ENCODE measurements at places on chromosomes 6 and 20. TPM values are rescaled to one million over a fixed set of nuclear protein-coding genes. Genes with fewer than 3 reads are reported as not detected.

The STMND1 gene
- not detected for total RNA-seq

DNA sequence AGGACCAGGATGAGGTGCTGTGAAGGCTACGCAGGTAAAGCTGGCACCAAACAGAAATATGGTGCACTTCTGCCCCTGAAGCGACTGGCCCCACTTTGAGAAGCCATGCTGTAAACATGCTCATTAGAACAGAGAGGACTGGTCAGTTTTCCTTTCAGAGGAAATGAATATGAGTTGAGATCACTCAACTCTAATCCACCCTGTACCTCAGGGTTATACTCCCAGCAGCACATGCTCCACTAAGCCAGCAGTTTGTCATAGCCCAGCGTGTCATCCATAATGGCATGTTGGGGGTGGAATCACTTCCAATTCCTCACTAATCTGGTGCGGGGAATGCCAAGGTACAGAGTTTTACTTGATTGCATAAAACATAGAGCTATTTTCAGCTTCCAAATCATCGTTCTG lies 98.1 kb downstream of the HIVEP2 start:
- DNase-seq, result peak; percentile 92

DNA sequence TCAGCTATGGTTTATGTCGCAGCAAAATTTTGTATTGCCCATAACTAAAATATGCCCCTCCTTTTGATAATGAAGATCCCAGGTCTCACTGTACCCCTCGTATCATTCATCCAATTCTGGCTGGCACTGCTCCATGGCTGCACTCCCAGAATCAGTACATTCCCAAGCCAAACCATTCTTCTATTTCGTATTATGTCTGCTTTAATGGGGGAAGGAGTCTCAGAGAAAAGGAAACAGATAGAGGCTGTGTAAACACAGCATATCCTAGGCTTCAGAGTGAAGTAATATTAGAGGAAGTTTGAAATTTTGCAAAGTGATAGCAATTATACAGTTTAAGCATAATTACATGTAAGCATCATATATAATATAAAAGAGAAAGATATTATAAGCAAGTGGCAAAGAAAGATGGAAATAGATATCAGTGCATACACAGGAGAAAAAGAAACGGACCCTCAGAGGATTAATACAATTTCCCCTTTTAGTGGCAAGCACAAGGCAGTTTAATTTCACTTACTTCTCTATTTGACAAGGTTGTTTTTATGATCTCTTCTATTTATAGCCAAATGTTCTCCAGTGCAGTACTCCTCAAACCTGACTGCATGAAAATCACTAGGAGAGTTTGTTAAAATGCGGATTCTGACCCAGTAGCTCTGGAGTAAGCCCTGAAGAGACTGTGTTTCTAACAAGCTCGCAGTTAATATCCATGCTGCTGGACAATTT lies 56.5 kb upstream of the TENT5A start:
- no peak for DNase-seq

The LGSN gene
- total RNA-seq, result not detected

The NHSL1 gene
- 1.3 TPM for total RNA-seq

GRCh38 chr6:37614491-37614890 lies 83.2 kb downstream of the MDGA1 start:
- DNase-seq, result no peak

The GPX6 gene
- total RNA-seq, result not detected

DNA sequence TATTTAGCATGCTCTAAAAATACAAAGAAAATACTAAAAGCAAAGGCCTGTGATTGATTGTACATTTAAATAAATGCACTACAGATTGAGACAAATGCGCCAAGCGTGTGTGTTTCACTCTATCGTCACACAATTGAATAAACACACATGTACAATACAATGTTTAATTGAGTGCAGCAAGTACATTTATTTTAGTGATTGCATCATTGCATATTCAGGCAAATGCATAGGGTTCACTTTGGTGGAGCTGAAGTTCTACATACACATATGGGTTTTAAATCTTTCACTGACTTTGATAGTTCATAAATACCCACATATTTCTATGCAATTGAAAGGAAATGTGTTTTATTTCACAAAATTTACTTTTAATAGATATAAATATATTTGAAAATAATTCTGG lies 750.6 kb upstream of the MMS22L start:
- no peak for DNase-seq

- no peak for DNase-seq
Observed at GRCh38 chr6:125140808-125141207, 12.8 kb upstream of the TPD52L1 start.

The BMP2 gene
- total RNA-seq, result 0.10 TPM

DNA sequence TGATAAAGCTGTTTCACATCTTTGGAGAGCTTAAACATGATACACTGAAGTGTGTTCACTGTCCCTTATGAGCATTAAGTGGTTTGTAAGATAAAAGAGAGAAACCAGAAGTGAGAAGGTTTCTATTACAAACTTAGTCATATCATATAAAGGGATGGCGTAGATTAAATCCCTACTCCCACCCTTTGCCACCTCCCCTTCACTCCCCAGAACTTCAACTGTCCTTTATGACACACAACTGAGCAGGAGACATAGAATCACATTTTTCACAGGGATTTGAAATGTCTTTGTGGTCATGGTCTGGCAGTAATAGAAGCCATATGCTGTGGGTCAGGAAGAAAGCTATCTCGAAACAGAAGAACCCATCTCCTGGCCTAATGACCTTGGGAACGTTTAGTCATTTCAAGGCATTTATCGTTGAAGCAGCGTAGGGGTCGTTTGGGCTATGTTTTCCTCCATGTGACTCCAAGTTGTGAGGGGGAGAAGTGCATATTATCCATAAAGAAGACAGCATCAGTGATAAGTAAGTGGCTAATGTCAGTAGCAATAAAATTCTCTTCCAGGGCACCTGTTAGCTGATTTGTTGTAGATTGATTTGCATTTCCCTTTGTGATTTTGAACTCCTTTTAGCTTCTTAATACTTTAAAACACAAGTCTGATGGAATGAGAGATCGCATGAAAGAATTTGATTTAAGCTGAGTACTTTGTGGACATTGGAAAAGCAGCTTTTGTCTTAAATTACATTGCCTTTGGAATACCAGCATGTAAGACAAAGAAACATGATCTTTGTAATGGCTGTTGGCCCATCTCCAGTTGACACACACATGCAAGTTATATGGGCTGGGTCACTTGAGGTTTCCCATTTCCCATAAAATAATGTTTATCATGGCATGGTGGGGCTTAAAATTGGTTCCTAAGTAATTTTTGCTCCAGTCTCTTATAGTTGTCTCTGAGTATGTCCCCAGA lies 501.5 kb upstream of the FLRT3 start:
- DNase-seq, result no peak

GRCh38 chr6:11381801-11382513 lies 149.5 kb upstream of the NEDD9 start:
- DNase-seq, result no peak

DNA sequence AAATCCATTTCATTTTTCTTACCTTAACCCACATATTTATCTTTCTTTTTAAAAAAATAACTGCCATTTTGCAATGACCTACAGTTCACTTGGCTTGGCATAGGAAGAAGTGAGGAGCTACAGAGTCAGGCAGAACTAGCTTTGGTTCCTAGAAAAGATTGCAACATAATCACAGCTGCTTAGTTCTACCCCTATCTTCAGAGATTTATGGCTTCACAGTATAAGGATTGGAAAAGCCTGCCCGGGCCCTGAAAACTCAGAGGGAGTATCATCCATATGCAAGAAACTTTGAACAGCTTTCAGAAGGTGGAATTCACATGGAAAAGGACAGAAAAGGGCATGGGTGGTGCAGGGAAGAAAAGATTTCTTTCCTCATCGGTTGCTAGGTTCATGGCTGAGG lies 774.3 kb upstream of the CHD6 start:
- no peak for DNase-seq

The TGM2 gene
- 111 TPM for total RNA-seq

The DNPH1 gene
- total RNA-seq, result 30.8 TPM

DNA sequence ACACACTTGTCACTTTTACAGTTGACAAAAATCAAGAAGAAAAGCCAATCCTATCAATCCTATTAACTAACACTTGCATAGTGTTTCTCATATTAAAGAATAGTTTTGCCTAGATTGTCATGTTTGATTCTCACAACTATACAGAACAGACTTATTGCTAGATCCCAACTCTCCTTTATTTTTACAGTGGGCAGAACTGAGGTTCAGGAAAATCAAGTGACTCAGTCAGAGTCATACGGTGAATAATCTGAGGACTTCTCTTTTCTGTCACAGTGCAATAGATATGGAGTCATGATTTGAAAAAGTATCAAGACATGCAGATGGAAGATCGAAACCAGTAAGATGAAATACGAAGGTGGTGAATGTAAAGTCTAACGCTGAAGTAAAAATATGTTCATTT lies 195.1 kb upstream of the CITED2 start:
- no peak for DNase-seq

GRCh38 chr6:147245693-147246092 lies 41.5 kb downstream of the STXBP5 start:
- DNase-seq, result no peak

The DEFB123 gene
- not detected for total RNA-seq

DNA sequence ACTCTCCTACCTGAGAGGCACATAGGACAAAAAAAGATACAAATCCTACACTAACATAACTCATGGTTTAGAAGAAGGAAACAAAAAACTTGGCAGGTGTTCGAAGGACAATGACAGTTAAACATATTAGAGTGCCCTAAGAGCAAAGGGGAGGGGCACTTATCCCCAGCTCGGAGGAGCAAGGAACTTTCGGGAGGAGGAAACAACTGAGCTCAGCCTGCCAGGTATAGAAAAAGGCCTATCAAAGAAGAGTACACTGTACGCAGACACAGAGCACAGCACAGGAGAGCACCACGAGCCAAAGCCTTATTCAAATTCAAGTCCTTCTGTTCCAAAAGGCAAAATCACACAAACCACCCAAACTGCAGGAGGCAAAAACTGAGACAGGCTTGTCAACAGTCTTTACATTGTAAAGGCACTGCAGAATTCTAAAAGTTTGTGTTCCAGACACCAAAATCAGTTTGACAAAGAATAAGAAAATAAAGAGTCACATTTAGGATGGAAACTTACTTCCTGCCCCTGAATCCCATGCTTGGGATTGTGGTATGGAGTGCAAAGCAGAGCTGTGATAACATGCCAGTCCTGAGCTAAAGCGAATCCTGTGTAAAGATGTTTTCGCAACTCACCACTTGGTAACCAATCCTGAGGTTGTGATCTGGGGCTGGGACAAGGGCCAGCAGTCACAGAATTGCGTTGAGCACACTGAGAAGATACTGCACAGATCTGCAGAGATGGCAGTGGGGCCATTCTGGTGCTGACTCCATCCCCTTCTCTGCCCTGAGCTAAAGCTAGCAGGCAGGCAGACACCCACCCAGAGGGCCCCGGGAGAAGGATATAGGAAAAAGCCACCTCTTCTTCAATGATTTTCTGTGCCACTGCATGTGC lies 108.6 kb downstream of the CHD6 start:
- DNase-seq, result no peak

The MYLK4 gene
- not detected for total RNA-seq

DNA sequence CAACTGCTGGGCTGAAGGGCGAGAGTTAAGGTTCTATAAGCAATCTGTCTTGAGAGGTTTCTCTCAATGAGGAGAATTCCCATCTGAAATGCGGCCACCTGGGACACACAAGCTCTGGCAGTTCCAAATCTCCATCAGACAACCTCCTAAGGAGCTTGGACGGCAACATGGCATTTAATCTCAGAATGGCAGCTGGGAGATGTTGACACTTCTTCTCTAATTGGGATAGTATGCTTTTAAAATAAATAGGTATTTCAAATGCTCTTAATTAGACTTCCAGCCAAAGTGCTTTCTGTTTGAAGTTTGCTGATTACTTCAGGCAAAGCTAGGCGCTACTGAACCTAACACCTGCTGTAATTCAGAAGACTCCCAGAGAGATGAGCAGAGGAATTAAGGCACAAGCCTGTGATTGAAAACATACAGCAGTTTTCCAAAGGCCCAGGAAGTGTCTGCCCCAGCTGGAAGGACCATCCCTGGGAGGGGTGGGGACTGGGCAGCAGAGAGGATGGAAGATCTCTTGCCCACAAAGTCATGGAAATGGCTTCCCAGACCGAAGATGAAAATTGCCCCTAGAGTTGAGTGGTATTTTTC lies 59.1 kb upstream of the KCNK16 start:
- no peak for DNase-seq

- peak; percentile 88 for DNase-seq
Observed at GRCh38 chr6:15922510-15923250, 206.2 kb upstream of the MYLIP start.

The CGAS gene
- total RNA-seq, result 14.0 TPM

The DDX39B gene
- total RNA-seq, result 389 TPM

GRCh38 chr6:107458672-107459282 lies 587 bp downstream of the PDSS2 start:
- DNase-seq, result no peak

The TRIM31 gene
- total RNA-seq, result not detected

DNA sequence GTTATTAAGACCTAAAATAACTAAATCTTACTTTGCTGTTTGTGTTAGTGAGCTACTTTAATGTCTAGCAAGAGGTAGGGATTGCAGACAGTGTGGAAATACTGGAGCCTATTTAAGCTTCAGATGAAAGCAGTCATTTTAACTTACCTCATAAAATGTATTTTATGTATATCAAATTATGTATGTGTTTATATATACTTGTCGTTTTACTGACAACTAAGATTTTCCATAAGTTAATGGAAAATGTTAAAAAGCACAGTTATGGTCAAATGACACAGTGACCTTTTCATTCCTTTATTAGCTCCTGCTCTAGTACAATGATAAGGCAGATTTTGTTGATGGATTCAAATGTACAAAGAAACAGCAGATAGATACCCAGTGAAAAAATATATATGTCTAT lies 34.6 kb downstream of the QKI start:
- no peak for DNase-seq

Measured in MG63 (cell line).